ENCODE measurements at places on chromosomes 3 and 15.

- no peak for DNase-seq
Observed at GRCh38 chr3:123947482-123947881, 13.5 kb downstream of the CCDC14 start.

- no peak for DNase-seq
Observed at GRCh38 chr15:31283043-31283442, 43.6 kb upstream of the KLF13 start.

- no peak for DNase-seq
Observed at GRCh38 chr3:75396316-75396802, 267.8 kb upstream of the FRG2C start.

DNA sequence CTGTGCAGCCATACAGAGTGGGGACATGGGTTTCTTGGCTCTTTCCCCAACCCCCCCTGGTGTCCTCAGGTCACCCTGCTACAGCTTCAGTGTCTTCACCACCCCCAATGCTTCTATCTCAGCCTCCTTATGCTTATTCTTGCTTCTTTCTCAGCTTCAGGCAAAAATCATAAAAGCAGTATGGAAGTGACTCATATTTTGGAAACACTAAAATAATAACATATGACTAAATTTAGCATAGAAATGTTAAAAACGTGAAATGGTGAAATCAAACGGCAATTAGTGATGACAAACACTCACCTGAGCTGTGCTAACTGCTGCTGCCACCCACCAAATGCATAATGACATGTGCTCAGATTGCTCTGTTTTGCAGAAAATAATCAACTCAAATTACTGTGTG, 475.2 kb upstream of the EPHA3 start:
- no peak for DNase-seq

GRCh38 chr3:177050501-177051237, 146.6 kb downstream of the TBL1XR1 start:
- DNase-seq: peak; percentile 37

DNA sequence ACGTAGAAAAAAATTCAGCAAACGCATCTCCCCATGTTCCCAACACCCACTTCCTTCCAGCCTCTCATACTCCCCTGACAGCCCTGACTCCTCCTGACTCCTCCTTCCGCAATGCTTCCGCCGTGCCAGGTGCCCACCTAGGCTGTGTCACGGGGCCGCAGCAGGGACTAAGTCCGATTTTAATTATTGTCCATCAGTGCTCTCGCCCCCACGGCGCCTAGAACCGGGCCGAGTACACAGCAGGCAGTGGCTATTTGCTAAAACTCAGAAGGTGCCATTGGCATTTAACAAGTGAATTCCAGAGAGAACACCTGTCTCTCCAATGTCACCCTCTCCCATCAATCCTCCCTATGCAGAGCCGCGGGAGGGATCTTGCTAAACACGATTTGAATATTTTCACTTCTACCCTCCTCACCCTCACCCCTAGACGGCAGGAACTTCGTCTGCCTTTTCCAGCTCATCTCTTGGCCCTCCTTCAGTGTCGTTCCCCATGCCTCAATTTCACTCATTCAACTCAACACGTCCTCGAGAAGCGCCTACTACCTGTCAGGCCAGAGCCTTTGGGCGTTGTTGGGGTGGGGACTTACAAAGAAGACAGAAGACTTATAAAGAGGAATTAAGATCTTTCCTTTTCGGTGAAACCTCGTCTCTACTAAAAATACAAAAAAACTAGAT, 11.5 kb upstream of the SHF start:
- DNase-seq: peak; percentile 61

GRCh38 chr3:64650096-64650622, 37.6 kb downstream of the ADAMTS9 start:
- DNase-seq: no peak

DNA sequence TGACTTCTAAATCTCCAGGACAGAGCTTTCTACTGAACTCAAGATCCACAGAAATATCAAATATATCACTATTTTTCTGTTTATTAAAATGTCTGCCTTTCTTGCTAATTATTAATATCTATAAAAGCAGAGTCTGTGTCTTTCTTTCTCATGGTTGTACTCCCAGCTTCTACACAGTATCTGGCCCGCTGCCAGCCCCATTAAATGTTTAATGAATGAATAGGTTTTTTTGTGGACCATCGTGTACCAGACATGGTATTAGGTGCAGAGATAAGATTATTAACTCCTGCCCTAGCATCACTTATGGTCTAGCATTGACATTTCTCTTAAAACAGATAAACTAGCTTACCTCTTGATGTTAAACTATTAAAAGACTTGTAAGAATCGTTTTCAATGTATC, 111.4 kb upstream of the RBMS3 start:
- DNase-seq: no peak
